NB4 (cell line): ENCODE measurements at places on chromosomes 4 and X.

DNA sequence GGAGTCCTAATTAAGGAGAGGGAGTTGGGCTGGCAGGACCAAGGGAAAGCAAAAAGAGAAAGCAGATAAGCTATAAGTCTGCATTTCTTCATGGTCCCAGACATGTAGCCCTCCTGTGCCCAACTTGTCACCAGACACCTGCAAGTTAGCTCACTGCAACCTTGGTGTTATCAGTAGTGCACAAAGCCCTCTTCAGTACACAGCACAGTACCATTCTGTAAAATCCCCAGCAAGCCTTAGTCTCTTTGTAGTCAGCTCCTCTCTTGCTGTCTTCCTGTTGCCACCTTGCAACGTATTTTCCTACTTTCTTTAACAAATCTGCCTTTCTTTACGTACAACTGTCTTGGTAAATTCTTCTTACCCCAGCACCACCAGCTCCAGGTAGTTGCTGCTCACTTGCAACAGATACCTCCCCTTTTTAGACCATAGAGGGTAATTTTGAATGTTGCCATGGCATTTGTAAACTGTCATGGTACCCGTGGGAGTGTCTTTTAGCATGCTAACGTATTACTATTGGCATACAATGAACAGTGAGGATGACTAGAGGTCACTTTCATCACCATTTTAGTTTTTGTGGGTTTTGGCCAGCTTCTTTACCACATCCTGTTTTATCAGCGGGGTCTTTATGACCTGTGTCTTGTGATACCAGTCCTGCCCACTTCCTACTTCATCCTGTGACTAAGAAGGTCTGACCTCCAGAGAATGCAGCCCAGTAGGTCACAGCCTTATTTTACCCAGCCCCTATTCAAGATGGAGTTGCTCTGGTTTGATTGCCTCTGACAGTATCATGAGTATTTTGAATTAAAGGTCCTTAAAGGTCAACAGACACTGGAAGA is 28.3 kb upstream of the AP1S2 start:
- peak; percentile 87 for DNase-seq

DNA sequence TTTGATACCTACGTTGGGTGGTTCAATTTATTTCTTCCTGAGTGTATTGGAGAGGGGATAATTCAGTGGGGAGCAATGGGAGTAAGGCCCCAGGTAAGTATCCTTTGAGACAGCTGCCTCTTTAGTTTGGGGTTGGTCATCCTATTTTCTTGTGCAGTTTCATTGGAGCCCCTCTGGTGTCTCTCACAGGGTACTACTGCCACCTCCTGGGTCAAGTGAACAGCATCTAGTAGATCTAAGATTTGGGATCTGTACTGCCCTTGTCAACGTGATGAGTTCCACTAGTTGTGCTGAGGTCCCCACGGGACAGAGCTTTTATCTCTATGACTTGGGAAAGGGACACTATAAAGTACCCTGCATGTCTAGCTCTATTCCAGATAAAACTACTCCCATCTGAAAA is 80.6 kb downstream of the PBDC1 start:
- peak; percentile 59 for DNase-seq

- no peak for DNase-seq
Observed at GRCh38 chr4:45346816-45347435, 620.6 kb upstream of the GNPDA2 start.

DNA sequence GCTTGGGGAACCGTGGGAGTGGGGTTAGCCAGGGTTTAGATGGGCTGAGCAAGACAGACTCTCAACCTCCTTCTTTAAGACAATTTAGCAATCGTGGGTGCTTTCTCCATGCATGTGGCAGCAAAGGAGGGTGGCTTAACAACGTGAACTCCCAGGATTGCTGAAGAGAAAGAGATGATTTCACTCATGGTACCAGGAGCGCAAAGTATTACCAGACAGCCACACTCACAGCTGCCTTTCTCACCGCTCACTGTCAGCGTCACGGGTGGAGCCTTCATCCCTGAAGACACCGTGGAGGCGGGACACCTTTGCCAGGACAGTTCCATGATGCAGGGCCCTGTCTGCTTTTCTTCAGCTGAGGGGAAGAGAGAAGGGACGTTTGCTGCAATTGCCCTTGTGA is 212.5 kb upstream of the PSAPL1 start:
- DNase-seq: peak; percentile 19
